ENCODE measurements at places on chromosomes 7 and 10.

- no peak for DNase-seq
Observed at GRCh38 chr7:17512181-17512675, 213.8 kb downstream of the AHR start.

GRCh38 chr10:72764151-72764550 is 72.2 kb downstream of the MCU start:
- DNase-seq: no peak

- no peak for DNase-seq
Observed at GRCh38 chr10:84493951-84494848, 165.8 kb downstream of the CCSER2 start.

- DNase-seq: no peak
Observed at GRCh38 chr10:48901319-48901718, 38.3 kb downstream of the LRRC18 start.

- no peak for DNase-seq
Observed at GRCh38 chr10:21524131-21524525, 1.4 kb downstream of the SKIDA1 start.

DNA sequence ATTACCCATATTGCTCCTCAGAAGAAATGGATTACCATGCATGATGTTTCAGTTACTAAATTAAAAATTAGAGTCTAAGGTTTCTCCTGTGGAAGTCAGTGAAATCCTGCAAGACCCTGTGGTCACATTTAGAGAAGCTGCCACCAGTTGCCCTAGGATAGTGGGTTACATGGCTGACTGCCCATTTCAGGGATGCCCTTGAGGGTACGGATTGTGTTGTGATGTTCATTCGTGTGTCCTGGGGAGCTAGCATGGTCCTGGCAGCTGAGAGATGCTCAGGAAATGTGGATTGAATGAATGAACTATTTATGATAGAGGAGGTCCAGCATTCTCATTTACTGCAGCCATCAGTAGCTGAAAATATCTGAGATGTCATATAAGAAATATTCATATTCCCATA is 55.1 kb downstream of the TMEM178B start:
- no peak for DNase-seq

GRCh38 chr7:99679400-99680191 is at the start of gene CYP3A5:
Gene CYP3A5 (minus strand): TSS chr7:99679996. CDS start chr7:99679896, 100 bp downstream.
- DNase-seq: no peak
